ENCODE measurements at places on chromosomes 13 and 19. TPM values are rescaled to one million over a fixed set of nuclear protein-coding genes. Genes with fewer than 3 reads are reported as not detected.

GRCh38 chr19:7540761-7541474 is 5.4 kb downstream of the PNPLA6 start:
- no peak for DNase-seq

- peak; percentile 84 for DNase-seq
These were observed 2.1 kb downstream of the KCNK6 start for GRCh38 chr19:38321646-38322196.

GRCh38 chr13:40792284-40793051 is 3.1 kb downstream of the SLC25A15 start:
- DNase-seq: no peak

DNA sequence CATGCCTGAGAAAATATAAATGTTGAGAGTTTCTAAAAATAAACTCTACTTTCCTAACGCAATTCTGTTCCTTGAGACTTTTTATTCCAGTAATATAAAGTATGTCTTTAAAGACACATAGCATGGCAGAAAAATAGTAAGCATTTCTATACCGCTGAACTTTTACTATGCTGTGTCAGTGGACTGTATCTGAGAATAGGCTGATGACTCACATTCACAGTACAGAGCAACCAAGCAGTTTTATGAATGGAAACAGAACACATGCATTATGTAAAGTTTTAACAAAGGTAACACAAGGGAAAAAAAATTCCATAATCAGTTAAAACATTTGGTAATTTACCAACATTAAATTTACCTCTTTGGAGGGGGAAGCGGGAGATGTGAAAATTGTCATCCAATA is 38.4 kb downstream of the ZDHHC20 start:
- DNase-seq: no peak

- DNase-seq: no peak
These were observed 136.2 kb downstream of the DNAJC3 start for GRCh38 chr13:95813139-95813538.

- DNase-seq: no peak
These were observed 15.7 kb downstream of the COMMD6 start for GRCh38 chr13:75521956-75522355.

GRCh38 chr13:36806102-36806501 is 12.9 kb upstream of the RFXAP start:
- DNase-seq: no peak

DNA sequence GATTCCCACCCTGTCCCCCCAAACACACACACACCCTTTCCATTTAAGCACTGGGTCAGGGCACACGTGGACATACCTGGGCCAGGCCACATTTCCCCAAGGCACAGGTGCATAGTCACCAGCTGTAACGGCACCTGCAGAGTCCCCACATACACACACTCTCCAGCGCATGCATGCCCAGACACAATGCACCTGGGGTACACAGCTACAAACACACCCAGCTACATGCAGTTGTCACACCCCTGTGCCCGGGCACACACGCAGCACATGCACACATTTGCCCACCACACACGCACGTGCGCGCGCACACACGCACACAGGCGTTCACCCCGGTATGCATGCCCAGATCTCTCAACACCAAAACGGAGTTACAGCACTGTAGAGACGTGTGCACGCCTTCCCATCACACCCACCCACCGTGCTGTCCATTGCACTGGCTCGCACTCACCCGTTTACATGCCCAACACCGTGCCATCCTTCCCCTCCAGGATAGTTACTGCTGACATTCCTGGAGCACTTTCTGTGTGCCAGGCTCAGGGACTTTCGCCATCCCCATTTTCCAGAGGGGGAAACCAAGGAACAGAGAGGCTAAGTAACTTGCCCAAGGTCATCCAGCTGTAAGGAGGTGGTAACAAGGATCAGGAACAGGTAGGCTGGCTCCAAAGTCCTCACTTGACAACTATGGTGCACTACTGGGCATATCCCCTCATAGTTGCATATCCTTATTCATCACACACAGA is 749 bp upstream of the SHANK1 start:
- DNase-seq: no peak

DNA sequence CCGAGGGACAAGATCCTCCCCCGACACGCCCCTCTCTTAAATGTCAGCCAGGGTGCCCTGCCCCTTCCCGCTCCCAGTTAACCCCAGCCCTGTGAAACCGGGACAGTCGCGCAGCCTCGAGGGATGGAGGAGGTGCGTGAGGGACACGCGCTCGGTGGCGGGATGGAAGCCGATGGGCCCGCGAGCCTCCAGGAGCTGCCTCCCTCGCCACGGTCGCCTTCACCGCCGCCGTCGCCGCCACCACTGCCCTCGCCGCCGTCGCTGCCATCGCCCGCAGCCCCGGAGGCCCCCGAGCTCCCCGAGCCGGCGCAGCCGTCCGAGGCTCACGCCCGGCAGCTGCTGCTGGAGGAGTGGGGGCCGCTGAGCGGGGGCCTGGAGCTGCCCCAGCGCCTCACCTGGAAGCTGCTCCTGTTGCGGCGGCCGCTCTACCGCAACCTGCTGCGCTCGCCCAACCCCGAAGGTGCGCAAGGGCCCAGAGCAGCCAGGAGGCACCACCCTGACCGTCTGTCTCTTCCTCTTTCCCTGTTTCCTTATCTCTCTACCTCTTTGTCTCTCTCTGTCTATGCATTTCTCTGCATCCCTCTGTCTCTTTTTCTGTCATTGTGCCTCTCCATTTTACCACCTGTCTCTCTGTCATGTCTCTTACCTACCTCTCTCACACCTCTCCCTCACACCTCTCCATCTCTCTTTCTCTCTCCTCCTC is at the start of gene NCCRP1:
Gene NCCRP1 (plus strand): TSS at position 105 of the 703 bp plus-strand sequence. CDS start 19 bp downstream, at position 124.
- no peak for DNase-seq

DNA sequence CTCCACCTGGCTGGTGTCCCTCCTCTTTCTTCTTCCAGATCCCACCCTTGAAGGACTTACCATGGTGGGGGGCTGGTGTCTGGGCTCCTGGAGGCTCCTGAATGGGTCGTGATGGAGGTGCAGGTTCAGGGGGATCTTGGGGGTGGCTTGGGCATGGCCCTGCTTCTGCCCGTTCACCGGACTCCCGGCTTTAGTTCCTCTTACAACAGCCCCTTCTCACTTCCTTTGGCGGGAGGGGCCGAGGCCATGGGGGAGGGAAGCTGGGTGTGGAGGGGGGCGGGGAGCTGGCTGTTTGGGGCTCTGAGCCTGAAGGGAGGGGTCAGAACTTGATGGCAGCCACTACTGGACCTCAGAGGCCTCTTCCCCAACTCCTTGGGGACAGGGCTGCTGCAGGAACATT is at the start of gene MYO1F:
Gene MYO1F (minus strand): TSS at position 196 of the 400 bp plus-strand sequence. CDS start 133 bp downstream, at position 63.
- DNase-seq: peak; percentile 74

DNA sequence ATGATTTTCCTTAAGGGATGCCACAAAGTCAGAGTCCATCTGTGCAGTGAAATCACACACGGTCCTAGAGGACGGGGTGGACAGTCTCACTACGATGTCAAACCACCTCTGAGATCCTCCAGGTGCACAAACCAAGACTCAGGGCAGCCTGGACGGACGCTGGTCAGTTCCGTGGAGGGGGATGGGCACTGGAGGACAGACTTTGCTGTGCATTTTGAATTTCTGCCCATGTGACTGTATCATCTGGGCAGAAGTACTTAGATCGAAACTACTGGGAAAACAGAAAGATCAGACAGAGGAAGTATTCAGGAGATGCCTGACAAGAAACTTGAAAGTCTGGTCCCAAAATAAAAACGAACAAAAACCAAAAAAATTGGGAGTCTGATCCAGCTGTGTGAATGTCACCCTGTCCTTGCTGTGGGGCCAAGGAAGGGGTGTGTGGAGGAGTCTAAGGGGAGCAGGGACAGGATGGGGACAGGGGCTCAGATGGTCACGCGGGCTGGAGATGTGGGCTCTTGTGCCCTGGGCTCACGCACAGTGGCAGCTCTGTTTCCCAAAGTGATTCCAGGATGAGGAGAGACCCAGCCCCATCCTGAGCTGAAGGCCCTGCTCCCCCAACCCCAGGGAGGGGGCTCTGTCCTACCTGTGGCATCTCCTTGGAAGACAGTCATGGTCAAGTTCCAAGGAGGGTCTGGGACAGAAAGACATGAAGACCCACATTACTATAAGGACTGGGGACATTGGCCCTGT is 1.5 kb downstream of the SIGLEC8 start:
- no peak for DNase-seq

DNA sequence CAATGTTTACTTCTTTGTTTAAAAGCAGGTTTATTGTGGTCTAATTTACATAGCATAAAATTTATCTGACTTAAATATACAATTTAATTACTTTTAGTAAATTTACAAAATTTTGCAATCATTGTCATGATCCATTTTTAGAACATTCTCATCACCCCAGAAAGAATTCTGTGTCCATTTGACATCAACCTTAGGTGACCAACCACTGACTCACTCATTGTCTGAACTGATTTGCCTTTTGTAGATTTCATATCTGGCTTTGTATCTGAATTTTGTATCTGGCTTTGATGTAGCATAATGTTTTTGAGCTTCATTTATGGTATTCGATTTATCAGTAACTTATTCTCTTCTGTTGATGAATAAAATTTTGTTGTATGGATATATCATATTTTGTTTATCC is 40.4 kb downstream of the EDNRB start:
- DNase-seq: no peak

- DNase-seq: no peak
These were observed 1812.2 kb downstream of the PCDH9 start for GRCh38 chr13:65417953-65418352.

GRCh38 chr19:41994994-41995958 is 1.2 kb upstream of the ATP1A3 start:
- DNase-seq: no peak

DNA sequence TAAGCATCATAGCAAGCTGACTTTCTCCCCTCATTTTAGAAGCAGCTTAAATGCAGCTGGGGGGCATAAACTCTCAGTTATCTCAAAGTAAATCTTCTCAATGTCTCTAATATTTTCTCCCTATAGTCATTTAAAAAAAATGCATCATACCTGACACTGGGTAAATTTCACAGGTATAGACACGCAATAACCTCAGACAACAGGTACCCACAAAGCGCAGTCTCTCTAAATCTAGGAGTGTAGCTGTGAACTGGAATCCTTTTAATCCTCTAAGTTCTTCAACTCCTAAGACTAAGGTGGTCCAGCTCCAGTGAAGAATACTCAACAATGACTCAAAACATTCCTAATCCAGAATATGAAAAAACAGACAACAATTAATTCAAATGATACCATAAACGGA is 141.2 kb downstream of the MYCBP2 start:
- DNase-seq: no peak

DNA sequence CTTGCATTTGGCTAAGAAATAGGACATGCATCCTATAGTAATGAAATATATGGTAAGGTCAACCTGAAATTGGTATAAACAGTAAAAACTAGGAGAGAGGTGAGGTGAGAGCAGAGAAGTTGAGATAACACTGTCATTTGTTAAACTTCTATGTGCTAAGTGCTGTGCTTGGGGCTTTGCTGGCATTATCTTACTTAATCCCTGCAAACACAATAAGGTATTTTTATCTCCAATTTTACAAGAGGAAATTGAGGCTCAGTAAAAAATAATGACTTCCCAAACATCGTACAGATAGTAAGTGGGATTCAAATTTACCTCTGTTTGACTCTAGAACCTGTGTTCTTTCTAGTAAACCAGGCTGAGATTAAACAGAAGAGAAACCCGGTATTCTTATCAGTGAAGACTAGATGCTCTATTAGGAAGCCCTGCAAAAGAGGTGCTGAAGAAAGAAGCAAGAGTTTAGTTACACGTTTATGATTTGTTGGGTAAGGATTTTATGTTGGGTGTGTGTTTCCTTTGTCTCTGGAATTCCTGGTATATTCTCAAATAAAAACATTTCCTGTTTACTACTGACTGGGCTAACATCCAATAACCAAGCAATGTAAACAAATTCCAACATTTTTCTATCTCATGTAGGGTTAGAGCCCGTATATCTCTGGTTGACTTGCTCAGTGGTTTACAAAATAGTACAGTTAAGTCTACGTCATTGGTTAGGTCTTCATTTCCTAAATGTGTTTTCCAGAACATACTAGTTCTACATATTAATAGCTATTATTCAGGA is 137.3 kb upstream of the FNDC3A start:
- DNase-seq: no peak

DNA sequence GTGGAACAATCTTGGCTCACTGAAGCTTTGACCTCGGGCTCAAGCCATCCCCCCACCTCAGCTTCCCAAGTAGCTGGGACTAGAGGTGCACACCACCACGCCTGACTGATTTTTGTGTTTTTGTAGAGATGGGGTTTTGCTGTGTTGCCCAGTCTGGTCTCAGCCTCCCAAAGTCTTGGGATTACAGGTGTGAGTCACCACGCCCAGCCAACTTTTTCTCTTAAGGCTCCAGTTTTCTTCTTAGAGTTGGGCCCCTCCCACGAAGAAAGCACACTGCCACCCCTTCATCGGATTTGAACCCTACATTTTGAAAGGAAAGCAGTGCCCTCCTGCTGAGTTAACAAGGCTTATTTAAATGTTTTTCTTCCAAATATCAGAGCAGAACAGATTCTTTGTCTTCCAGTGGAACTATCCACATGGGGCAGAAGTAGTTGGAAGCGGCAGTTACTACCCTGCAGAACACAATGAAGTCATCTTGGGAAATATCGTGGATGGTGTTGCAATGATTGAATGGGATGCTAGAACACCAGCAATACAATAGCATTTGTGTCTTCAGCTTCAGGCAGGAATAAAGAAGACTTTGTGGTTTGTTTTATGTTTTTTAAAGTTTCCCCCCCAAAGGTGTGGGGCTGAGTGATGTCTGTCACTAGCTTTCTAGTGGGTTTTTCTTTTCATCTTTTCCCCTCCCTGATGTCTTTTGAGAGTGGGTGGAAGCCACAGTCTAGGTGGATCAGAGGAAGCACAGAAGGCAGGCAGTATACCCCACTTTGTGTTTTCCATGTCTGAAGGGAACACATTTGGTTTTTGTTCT is 8.9 kb downstream of the ACTN4 start:
- no peak for DNase-seq

DNA sequence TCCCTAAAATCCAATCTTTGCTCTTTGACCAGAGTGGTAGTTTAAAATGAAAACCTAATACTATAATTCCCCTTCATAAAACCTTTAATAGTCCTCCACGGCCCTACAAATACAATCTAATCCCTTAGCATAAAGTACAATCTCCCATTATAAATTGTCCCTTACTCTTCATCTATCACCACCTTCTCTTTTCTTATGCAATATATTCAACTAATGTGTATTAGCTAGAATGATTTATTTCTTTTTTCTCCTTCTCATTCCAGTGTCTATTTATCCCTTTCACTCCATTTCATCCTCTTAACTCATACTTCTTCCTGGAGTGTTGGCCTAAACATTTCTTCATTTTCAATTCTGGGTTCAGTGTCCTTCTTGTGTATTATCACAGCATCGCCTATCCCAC is 872.1 kb upstream of the PCDH20 start:
- no peak for DNase-seq

- no peak for DNase-seq
These were observed 117.1 kb downstream of the STARD13 start for GRCh38 chr13:33168321-33168960.

GRCh38 chr13:44140888-44141724 is 232.5 kb upstream of the SERP2 start:
- no peak for DNase-seq

GRCh38 chr13:20462533-20462915 is 63.1 kb downstream of the CRYL1 start:
- no peak for DNase-seq

The PNMA8B gene
- total RNA-seq: 0.69 TPM

The TBXA2R gene
- total RNA-seq: 2.5 TPM

The YJEFN3 gene
- total RNA-seq: 1.2 TPM

The DZIP1 gene
- total RNA-seq: 6.4 TPM

The PIP5K1C gene
- total RNA-seq: 30.6 TPM

The FAM216B gene
- 0.69 TPM for total RNA-seq

The BEST2 gene
- not detected for total RNA-seq

The FOSB gene
- total RNA-seq: 1.1 TPM

The HIPK4 gene
- not detected for total RNA-seq

The CABP5 gene
- not detected for total RNA-seq

The CHAMP1 gene
- total RNA-seq: 15.1 TPM

The PLVAP gene
- 7.4 TPM for total RNA-seq

The ZNF229 gene
- 7.0 TPM for total RNA-seq

Measured in heart left ventricle (tissue), 16 donors.